ENCODE measurements at places on chromosomes 2 and 18.

DNA sequence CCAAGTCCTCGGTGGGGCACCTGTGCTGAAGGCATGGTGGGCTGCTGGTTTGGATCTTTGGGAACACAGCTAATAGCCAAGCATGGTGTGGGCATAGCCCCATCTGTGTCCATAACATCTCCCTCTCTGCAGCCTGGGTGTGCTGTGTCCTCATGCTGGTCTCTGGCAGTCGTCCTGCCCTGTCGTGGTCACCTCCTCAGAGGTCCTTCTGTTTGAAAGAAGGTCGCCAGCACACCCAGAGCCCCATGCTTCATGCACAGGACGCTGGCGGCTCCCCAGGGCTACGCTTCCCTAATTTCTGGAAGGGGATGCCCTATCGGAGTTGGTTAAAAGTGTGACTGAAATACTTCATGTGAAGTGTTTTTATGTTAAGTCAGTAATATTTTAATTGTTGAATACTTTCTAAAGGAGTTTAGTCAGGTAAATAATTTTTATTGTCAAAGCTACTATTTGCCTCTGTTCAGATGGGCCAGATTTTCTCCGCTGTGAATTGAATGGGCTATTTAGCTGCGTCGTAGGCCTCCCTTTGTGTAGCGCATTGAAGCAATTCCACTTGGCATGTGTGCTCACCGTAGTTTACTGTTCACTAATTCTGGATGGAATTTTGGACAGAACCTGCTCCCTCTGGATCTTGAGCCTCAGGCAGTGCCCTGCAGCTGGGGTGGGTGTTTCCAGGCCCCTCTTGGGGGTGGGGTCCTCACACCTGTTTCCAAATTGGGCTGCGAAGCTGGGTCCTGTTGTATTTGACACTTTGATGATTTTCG lies 81.9 kb downstream of the WDSUB1 start:
- DNase-seq, result no peak

- DNase-seq, result no peak
Measured at GRCh38 chr2:223932816-223933800, 12.0 kb downstream of the WDFY1 start.

DNA sequence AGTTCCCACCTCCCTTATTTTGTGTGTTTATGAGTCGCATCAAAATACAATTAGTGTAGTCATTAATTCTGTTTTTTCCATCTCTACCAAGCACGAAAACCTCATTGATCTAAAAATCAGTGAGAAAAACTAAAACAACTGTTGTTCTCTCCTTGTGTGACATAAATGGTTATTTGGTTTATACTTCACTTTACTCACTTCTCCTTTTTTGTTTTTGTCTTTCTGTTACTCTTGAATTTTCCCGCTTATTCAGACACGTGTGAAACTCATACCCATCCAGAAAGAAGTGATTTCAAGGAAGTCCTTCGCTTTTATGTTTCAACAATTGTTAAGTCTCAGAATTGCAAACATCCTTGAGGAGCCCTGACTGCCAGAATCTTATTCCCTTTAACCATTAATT lies 121.6 kb downstream of the EML6 start:
- no peak for DNase-seq

- peak; percentile 40 for DNase-seq
Measured at GRCh38 chr18:58887613-58887963, 22.9 kb downstream of the ZNF532 start.

DNA sequence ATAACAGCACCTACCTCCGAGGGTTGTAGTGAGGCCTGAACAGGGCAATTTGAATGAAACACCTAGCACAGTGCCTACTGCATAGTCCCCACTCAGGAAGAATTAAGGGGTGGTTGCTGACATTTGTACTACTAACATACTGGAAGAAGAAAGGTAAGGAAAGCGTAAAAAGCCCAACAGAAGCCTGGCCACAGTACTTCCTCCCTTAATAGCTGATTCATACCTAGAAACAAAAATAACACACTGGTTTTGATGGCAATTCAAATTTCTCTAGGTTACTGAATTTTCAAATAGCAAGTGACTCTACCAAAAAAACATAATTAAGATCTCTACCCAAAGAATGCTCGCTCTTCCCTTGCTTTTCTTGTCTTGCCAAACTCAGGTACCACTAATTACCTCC lies 16.2 kb downstream of the SUCLG1 start:
- DNase-seq, result no peak

DNA sequence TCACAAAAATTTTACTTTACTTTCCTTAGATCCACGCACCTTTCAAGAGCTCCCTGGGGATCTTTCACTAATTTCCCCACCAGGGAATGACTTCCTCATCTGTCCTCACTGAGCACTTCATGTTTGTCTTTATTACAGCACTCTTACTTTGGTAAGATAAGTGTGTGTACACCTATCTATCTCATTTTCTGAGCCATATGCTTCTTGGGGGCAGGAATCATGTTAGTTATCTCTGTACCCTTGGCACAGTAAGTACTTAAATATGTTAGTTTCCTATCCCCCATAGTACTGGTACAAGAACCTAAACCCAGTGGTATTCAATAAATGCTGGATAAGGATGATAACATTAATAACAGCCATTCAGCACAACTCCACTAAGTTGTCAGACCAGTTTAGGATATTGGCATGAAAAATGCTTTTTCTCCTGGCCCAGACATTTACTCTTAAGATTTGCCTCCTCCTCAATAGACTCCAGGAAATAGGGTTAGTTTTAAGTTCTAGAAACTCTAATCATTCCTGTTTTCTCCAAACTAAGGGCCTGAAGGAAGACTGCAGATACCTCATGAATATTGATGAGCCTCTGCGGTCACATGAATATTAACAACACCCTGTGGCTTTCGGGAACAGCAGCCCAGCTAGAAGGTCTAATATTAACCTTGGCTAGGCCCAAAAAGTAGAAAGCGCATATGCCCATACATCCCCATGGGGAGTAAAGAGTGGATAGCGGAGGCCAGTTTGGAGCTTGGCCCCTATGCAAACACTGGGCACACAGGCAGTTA lies 38.2 kb downstream of the NHEJ1 start:
- DNase-seq, result no peak

GRCh38 chr2:63424329-63425078 lies 163.8 kb downstream of the WDPCP start:
- no peak for DNase-seq

GRCh38 chr2:231331533-231331932 lies 64.0 kb upstream of the B3GNT7 start:
- DNase-seq, result no peak

- DNase-seq, result no peak
Measured at GRCh38 chr2:161556440-161556839, 67.8 kb upstream of the SLC4A10 start.

DNA sequence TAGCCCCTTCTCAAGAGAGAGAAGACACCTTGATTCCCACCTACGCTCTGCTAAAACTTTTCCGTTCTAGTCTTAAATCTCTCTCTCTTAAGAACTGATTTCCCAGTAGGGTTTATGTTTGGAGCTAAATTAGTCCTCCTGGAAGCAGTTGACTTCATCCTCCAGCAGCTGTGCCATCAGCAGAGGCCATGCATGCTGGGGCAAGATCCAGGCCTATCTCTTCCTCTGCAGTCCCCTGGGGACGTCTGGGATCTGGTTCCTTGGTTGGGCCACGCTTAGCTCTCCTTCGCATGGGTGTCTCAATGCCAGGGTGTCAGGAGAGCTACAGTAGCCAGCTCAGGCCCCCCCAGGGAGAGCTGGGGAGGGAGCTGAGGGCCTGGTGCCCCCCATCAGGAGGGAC lies 49.7 kb downstream of the HPCAL1 start:
- no peak for DNase-seq

DNA sequence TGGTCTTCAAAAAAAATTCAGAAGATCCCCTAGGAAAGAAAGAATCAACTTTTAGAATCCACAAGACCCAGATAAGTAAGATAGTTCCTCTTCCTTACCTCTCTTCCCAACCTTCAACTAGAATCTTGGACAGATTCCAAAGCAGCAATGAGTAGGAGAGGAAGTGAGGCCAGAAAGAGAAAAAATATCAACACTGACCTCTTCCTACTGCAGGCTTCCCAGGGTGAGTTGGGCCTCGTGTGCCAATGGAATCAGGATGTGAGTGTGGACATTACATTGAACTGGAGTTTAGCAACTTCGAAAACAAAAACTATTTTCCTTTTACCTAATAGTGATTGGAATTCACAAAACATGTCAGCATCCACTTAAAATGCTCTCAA lies 102.5 kb upstream of the PIEZO2 start:
- no peak for DNase-seq

DNA sequence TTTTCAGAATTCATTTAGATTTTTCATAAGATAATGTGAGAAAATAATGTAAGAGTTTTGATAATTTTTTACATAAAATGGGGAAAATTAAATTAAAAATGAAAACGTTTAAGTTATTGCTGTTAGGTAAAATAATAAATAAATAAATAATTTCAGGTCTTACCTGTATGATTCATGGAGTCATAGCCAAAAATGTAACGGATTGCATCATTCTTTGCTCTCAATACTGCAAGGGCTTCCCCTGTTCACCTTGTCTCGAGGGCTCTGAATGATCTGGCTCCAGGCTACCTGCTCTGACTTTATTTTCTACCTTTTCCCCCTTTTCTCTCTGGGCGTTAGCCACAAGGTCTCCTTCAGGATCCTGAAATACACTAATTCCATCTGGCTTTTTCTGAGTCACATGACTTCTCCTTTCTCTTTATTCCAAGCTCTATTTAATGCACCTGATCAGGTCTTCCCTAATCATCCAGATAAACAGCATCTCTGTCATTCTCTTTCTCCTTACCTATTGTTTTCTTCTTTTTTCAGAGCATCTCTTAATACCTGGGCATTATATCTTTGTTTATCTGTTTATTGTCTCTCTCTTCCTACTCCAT lies 30.0 kb upstream of the CFAP36 start:
- DNase-seq, result no peak

GRCh38 chr18:30945761-30946160 lies 96.8 kb downstream of the DSC3 start:
- DNase-seq, result no peak

DNA sequence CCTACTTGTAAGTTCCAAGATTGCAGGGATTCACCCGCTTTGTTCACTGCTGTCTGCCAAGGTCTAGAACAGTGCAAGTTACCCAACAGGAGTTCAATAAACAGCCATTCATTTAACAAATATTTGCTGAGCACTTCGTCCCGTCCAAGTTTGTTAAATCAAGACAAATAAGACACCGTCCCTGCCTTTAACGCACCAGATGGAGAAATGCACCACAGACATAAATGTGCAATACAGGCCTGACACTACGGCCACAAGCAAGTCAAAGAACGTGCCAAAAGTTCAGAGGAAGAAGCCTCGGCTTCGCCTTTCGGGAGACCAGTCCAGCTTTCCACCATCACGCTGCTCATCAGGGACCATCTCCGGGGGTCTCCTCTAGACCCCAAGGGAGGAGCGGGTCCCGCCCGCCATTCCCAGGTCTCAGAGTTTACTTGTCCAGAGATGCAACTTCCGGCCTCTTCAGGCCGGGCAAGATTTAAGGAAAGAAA lies 429 bp downstream of the C2orf76 start:
- DNase-seq, result no peak

GRCh38 chr18:9474108-9474982 lies 968 bp upstream of the RALBP1 start:
- DNase-seq, result peak; percentile 82

GRCh38 chr2:36692121-36692520 lies 4.4 kb upstream of the VIT start:
- DNase-seq, result no peak

DNA sequence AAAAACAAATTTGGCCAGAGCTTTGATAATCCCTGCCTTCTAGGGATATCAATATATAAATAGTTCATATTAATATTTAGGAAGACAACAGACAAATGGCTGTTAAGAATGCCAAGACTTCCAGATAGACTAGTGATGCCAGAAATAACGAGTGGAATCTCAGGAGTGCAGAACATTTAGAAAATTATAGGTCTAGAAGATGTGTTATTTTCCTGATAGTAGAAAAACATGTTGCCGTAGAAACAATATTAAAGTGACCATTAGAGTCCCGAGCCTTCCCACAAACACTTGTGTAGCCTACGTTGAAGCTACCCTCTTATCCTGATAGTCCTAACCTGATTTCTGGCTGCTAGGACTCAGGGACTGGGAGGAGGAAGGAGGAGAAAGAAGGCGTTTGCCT lies 54.3 kb upstream of the ITGA6 start:
- DNase-seq, result no peak

GRCh38 chr2:141589314-141589713 lies 541.5 kb downstream of the LRP1B start:
- DNase-seq, result no peak

GRCh38 chr2:177830881-177831386 lies 241.6 kb downstream of the PDE11A start:
- no peak for DNase-seq

DNA sequence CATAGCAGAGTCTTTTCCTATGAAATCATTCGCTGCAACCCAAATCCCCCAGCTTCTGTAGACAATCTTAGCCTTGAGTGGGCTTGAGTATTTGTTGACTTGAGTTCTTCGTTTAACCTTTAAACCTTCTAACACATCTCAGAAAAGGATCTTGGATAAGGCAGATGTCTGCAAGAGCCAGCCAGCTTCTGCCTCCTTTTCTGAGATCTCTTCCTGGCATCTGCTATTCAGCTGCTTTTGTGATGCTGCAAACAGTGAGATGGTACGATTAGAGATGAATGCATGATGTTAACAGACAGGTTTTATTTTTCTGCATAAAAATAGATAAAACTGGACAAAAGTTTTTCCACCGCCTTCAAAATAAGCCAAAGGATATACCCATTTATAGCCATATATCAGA lies 37.5 kb downstream of the NRP2 start:
- DNase-seq, result no peak

DNA sequence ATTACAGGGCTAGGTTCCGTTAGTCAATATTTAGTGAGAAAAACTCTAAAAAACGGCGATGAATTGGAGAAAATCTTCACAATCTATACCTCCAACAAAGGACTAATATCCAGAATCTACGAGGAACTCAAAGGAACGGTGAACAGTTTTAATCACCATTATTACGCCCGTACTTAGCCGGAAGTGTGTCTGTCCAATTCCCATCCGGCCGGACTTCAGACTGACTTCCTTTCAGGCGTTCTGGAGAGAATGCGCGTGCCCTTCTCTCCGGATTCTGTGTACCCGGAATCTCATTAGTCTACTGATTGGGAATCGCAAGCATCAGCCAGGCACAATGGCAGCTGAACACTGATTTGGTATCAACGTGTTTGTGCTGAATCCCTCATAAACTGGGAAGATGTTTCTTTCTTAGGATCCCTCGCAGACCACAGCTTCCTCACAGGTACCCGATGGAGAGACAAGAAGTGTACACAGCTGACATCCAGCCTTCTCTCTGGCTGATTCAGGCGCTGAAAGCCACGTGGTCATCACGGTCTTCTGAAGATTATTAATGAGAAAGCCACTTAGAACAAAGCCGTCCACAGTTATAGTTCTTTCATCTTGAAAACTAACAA lies 239.9 kb downstream of the ZNF516 start:
- DNase-seq, result no peak

GRCh38 chr2:7022492-7023385 lies 105.5 kb downstream of the RNF144A start:
- peak; percentile 65 for DNase-seq

GRCh38 chr18:14089781-14090180 lies 42.5 kb downstream of the ZNF519 start:
- no peak for DNase-seq
